ENCODE measurements at places on chromosomes 3 and 15.

- no peak for DNase-seq
Observed at GRCh38 chr3:114361391-114361790, 67.6 kb downstream of the TIGIT start.

- DNase-seq, result no peak
Observed at GRCh38 chr15:92166029-92166428, 227.7 kb upstream of the ST8SIA2 start.

DNA sequence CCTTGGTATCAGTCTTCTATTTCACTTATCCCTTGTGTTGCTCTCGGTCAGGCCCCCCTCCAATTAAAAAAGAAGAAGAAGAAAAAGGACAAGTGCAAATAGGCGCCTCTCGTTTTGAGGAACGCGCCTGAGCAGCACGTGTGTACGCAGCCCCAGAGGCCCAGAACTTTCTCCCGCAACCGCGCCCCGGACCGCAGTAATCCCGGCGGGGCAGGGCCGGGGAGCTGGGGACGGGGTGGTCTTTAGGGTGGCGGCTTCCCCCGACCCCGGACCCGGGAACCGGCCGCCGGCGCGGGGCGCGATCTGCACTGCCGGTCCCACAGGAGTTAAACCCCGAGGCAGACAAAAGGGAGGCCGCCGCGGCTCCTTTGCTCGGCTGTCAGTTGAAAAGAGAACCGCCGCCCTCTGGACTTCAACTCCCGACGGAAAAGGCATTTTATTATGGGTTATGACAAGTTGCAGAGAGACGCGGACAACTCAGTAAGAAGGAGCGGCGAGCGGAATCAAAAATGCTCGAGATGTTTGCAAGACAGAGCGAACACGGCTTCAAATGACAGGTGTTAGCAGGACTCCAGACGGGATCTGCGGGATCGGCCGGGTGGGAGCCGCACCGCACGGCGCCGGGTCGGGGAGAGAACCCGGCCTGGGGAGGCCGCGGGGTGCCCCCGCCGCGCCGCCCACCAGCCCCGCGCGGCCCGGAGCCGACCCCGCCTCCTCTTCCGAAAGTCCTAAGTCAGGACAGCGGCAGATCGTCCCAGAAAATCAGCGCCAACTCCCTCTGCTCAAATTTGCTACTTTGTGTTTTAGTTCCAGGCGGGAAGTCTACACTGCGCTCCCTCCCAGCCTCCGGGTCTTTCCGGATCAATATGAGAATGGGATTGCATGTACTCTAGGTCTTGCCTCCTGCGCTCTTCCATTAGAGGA is 79.0 kb downstream of the NR2F2 start:
- DNase-seq, result no peak

- DNase-seq, result no peak
Observed at GRCh38 chr3:5298453-5298852, 110.9 kb downstream of the EDEM1 start.

- DNase-seq, result no peak
Observed at GRCh38 chr15:62541250-62541649, 376.2 kb upstream of the C2CD4B start.

DNA sequence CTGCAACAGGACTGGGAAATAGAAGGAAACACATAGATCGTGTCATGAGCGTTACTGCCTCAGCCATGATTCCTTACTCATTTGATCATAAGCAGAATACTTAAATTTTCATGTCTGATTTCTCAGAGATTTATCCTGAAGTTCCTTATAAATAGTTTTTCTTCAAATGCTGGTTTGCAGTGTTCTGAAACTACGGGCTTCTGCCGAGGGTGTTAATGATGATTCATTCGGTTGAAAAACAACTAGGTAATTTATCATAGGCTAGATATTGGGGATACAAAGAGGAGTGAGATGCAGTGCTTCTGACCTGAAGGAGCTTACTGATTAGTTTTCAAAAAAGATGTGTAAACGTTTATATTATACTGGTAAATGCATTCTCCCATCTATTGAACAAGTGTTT is 428.9 kb downstream of the NLGN1 start:
- DNase-seq, result no peak

- DNase-seq, result no peak
Observed at GRCh38 chr3:8732413-8732812, 1.2 kb upstream of the CAV3 start.

- DNase-seq, result no peak
Observed at GRCh38 chr3:140078343-140078742, 143.4 kb downstream of the CLSTN2 start.

DNA sequence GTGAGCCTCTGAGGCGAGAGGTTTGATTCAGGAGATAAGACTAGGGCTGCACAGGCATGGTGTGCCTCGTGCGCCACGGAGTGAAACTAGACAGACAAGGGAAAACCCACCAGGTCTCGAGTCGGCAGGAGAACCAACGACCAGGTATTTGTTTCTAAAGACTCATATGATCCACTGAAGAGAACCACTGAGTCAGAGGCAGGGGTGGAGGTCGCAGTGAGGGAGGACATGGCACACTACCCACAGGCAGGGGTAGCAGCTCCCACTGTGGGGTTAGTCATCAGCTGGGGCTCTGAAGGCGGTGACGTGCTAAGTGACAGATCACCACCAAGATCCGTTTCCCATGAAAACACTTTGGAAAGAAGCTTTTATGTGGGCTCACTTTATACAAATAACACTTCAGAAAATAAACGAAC is 45.7 kb downstream of the CHSY1 start:
- DNase-seq, result no peak

GRCh38 chr3:183491109-183491922 is 62.9 kb upstream of the MCF2L2 start:
- DNase-seq, result peak; percentile 41

- DNase-seq, result no peak
Observed at GRCh38 chr15:50380089-50380488, 25.1 kb upstream of the GABPB1 start.

DNA sequence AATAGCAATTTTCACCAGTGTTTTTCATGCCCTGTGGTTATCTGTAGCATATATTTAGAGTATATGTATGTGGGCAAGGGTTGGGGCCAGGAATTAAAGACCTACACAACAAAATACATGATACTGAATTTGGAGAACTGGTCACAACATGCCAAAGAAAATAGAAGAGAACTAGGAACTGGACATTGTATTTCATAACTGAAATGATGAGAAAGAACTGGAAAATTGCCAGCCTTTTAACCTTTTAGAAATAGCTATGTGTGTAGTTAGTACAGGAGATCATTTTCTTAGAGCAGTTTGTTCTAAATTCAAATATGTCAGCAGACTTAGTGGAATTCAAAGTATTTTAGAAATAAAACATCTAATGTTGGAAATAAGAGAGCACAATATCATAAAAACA is 227.1 kb upstream of the CGNL1 start:
- no peak for DNase-seq

DNA sequence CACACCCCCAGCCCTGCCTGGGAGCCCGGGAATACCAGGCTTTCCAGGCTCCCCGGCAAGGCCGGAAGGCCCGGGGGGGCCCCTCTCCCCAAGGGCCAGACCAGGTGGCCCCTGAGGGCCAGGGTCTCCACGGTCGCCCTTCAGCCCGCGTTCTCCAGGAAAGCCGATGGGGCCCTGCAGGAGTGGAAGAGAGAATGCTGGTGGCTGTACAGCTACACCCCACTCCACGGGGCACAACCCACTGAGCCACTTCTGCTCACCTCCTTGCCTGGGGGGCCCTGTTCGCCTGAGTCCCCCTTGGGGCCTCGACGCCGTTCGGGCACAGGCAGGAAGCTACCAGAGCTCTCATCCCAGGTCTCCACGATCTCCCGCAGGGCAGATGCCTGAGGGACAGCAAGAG is 11.8 kb upstream of the UCN2 start:
- no peak for DNase-seq

- DNase-seq, result no peak
Observed at GRCh38 chr15:76871930-76872329, 33.2 kb downstream of the SCAPER start.

- no peak for DNase-seq
Observed at GRCh38 chr3:106006001-106006400, 137.2 kb upstream of the CBLB start.
